ENCODE measurements at places on chromosomes 12 and 14.

GRCh38 chr14:90159146-90159545 lies 97.2 kb upstream of the PSMC1 start:
- no peak for DNase-seq

- DNase-seq: no peak
These were observed 68.3 kb upstream of the FICD start for GRCh38 chr12:108446766-108447165.

DNA sequence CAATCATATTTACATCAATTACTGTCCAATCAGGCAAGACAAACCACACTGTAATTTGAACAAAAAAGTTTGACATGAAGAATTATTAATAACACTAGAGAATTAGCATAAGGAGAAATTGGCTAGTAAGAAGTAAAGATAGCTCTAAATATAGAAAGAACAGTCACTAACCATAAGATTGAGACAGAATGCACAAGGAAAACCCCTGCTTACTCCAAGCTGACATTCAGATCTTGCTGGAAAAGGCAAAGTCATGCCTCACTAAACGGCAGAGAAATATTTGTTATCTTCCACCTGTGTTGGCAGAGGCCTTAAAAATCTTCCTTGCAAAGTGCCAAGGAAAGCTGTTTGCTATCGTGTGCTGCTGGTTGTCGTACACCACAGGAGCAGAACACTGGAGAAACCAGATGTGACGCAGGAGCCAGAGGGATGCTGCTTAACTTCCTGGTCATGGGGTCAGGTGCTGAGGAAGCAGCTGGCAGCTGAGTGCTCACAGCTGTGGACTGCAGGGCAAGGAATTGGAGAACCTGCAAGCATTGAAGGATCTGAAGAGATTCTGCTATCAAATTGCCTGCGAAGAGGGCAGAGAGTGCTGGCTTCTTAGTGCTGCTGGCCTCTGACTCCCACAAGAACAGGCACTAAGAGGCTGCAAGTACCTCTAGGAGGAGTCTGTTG lies 1323.3 kb downstream of the LRFN5 start:
- DNase-seq: no peak

DNA sequence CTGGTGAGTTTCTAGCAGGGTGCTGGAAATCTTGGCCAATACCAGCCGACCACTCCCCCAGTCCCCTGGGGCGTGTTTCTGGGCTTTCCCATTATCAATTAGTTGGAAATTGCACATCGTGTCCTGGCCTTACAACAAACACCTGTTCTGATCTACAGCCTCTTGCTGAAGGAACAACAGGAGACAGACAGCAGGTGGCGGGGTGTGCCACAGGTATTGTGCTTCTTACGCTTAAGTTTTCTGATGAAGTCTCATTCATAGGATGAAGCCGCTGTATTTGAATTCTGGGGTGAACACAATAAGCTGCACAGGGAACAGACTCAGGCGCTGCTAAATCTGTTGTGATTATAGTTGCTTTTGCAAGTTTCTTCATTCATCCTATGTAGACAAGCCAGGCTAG lies 703 bp downstream of the HIGD1C start:
- no peak for DNase-seq

DNA sequence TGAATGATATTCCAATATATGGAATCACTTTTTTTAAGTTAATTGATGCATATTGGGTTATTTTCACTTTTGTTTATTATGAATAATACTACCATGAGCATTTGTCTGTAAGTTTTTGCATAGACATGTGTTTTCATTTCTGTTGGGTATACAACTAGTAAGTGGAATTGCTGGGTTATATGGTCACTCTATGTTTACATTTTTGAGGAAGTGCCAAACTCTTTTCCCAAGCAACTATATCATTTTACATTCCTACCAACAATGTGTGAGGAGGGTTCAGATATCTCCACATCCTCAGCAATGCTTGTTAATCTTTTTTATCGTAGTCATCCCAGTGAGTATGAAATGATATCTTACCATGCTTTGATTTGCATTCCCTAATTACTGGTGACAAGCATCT lies 64.0 kb downstream of the MON2 start:
- no peak for DNase-seq

- DNase-seq: no peak
These were observed 165.6 kb downstream of the PRKCH start for GRCh38 chr14:61486930-61487495.

DNA sequence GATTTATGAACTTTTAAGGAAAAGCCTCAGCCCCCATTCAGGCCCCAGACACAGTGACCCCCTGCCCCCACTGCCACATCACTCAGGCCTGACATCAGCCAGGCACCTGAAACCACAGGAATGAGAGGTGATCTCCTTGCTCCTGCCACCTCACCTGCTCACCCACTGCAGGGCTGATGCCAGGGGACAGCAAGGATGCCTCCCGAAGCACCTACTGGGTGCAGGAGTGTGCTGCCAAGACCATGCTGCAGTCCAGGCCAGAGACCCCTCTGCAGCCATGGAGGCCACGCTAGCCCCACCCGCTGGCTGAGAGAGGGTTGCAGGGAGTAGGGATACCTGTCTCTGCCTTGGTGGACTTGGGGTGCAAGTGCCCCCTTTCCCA lies 18.6 kb upstream of the KRT7 start:
- DNase-seq: no peak

Measured in activated CD8-positive, alpha-beta memory T cell treated with anti-CD3 and anti-CD28 coated beads, Interleukin-2, amount 50 U/mL, for 4 hours (primary cell).